ENCODE measurements at places on chromosomes 11 and 22.

- DNase-seq: no peak
These were observed 17.4 kb downstream of the CEP164 start for GRCh38 chr11:117345039-117345438.

GRCh38 chr22:46357711-46358520, 22.4 kb downstream of the TRMU start:
- no peak for DNase-seq

DNA sequence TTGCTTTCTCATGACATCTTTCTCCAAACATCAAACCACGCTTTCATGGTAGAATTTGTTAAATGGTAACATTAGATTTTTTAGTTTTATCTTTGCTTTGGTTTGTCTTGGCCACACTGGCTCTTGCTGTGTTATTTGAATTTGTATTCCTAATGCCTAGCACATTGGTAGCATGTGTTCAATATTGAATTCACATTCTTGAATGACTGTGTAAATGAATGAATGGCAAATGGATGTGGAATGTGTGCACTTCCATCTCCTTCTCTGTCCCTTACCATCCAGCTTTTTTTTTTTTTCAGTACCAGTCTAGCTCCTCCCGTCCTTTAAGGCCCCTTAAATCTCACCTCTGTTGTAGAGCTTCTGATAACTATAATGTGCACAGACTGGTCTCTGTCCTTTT, 41.2 kb downstream of the HEPHL1 start:
- no peak for DNase-seq

GRCh38 chr11:69359735-69360480, 66.0 kb downstream of the MYEOV start:
- DNase-seq: peak; percentile 43
